Panc1 (cell line): ENCODE measurements at places on chromosomes 5 and 9.

DNA sequence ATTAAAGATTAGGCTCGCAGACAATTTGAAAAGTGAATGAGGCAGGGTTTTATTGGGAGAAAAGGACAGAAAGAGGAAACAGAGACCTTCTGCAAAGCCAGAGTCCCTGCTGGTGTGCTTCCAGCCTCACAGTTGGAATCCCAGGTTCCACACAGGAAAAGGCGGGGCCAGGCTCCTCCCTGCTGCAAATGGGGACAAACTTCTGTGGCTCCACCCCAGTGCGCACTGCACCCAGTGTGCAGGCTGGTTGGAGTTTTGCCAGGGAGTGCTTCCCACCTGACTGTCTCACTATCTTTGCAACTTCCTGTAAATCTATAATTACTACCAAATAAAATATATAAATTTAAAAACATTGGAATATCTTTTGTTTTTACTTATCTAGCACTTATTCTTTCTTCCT, 386.0 kb upstream of the GRIN3A start:
- DNase-seq, result no peak

DNA sequence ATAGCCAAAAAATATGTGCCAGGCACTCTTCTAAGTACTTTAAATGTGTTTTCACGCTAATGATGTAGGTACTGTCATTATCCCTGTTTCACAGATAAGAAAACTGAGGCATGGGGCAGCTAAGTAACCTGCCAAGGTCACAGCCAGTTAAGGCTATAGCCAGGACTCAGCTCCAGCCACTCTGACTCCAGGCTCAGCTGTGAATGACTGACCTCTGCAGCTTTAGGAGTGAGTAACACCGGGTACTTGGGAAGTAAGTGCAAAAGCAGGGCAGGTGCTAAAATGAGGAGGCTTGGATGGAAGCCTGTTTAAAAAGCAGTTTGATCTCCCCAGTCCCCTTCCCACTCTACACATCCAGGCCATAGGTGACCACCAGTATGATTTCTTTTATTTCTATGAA, 10.6 kb upstream of the SHC3 start:
- no peak for DNase-seq

GRCh38 chr5:75052192-75053053, at the start of gene GCNT4:
Gene GCNT4 (minus strand): TSS chr5:75052558. CDS start chr5:75030037, 22,521 bp downstream.
- no peak for DNase-seq

DNA sequence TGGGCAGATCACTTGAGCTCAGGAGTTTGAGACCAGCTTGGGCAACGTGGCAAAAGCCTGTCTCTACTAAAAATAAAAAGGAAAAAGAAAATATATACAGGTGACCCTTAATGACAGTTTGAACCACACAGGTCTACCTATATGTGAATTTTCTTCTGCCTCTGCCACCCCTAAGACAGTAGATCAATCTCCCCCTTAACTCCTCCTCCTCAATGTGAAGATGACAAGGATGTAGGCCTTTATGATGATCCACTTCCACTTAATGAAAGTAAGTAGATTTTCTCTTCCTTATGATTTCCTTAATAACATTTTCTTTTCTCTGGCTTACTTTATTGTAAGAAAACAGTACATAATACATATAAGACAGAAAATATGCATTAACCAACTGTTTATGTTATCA, 3.4 kb downstream of the AKNA start:
- no peak for DNase-seq

- DNase-seq, result no peak
Observed at GRCh38 chr9:12776513-12777055, 1.8 kb downstream of the LURAP1L start.

DNA sequence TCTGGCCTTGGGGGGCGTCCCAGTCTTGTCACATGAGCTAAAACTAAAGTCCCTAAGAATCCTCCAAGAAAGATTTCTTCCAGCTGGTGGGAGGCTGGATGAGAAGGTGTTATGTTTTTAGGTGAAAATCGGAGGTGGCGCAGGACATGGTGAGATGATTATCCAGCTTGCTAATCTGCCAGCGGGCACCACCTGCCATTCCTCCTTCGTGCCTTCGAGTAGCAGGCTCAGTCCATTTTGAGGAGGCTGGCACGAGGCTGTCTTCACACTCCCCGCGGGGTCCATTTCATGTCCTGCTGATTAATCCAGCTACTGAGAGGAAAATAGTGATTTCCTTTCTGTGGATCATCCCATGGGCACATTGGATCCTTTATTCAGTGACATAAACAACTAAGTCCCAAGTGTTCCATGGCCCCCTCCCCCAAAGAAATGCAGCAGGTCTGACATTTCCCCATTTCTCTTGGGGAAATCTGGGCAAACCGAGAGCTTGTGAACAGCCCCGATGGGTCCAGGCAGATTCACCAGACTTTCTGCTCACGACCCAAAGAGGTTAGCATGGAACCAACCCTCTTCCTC, 38.2 kb upstream of the EXOC3 start:
- no peak for DNase-seq

GRCh38 chr5:130316971-130317680, 412.9 kb downstream of the CHSY3 start:
- no peak for DNase-seq

DNA sequence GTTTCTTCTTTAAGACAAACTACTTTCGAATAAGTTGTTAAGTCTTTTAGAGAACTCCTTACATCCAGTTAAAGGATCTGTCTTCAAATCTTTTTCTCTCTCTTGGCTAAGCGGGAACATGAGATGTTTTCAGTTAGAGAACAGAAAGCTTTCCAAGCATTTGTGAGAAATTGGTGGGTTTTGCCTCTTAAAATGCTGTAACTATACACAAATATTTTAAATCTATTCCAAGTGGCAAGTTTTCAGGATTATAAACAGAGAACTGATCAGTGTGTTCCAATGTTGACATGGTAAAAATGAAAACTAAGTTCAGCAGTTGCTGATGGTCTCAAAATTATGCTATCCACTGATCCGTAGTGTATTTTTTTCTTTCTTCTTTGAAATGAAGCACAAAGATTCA, 100.4 kb downstream of the EBF1 start:
- no peak for DNase-seq

DNA sequence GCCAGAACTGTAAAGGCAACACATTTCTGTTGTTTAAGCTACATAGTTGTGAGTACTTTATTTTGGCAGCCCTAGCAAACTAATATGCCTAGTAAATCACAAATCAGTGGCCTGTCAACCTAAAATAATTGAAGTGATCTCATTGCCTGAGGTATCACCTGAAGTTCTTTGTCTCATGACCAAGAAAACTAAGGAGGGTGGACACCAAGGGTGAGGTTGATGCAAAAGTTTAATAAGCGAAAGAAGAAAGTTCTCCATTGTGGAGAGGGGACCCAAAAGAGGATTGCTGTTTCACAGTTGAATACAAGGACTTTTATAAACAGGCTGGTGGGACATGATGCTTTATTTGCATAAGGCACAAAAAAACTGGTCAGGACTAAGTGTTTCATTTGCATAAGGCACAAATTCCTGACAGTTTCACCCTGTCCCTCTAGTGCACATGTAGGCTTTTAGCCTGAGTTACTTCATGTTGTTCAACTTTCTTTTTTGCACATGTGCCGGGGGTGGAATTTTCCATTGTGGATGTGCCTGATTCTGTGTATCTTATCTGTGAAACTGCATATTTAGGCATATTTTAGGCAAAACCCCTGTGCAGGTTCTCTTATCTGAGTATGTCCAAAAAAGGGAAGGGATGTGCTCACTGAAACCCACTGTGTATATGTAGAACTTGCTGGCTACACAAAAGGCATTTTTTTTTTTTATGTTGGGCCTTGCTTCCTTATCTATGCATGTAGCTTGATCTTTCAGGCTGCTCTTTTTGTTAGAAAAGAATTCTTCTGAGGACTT, 108.6 kb upstream of the RAI14 start:
- no peak for DNase-seq

GRCh38 chr9:84169240-84169639, 171.3 kb downstream of the SLC28A3 start:
- DNase-seq, result no peak

GRCh38 chr5:14172149-14172795, 29.1 kb downstream of the TRIO start:
- DNase-seq, result no peak

GRCh38 chr5:119395080-119395836, 39.4 kb downstream of the TNFAIP8 start:
- DNase-seq, result no peak

DNA sequence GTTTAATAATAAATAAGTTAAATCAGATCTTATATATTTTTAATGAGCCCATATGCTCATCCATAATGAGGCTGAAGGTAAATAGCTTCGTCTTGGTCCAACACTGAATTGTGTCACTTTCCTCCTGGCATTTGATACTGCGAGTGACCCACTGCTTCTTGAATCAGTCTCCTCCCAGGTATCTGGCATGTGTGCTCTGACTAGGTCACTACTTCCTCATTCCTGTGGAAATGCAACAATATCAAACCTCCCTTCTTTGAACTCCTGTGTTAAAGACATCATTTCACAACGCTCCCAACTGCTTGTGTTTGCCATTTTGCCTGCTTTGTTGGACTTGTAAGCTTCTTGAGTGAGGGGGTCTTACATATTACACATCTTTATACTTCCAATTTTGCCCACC, 157.7 kb downstream of the SLC24A2 start:
- DNase-seq, result no peak

DNA sequence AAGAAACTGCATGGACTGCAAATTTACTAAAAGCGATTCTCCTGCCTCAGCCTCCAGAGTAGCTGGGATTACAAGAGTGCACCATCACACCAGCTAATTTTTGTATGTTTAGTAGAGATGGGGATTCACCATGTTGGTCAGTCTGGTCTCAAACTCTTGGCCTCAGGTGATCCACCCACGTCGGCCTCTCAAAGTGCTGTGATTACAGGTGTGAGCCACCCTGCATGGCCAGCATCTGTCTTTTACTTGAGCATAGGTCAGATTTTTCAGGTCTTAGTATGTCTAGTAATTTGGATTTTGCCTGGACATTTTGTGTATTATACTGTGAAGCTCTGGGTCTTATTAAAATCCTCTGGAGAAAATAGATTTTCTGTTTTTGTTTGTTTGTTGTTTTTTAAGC, 277.8 kb upstream of the VLDLR start:
- no peak for DNase-seq

GRCh38 chr5:952597-953271, 55.9 kb upstream of the NKD2 start:
- no peak for DNase-seq

- peak; percentile 48 for DNase-seq
Observed at GRCh38 chr5:34655354-34655991, 655 bp upstream of the RAI14 start.

- no peak for DNase-seq
Observed at GRCh38 chr9:113616116-113616515, 152.6 kb downstream of the RGS3 start.

DNA sequence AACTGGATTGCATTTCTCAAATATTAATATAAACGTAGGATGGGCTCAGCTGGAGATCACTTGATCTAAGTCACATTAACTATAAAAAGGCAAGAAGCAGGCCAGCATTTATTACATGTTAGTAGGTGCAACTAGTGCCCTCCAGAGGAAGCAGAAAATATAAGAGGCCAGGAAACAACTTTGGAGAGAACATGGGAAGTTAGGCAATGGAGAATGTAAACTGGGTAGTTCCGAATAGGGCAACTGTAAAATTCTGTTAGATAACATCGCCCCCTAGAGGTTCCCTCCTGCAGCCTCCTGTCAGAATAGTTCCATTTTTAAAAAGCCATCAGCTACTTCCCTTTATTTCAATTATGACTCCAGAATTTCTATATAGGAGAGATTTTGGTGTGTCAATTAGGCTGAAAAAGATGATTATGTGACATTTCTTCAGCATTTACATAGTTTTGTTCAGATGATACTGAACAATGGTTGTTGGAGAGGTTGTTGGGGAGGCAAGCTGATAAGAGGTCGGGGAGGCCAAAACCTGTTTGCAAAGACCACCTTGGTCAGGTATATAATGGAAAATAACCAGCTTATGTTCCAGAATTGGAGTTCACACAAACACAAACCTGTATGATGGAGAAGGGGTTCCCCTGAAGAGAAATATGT, 22.4 kb downstream of the CCL28 start:
- DNase-seq, result peak; percentile 88

- no peak for DNase-seq
Observed at GRCh38 chr9:34560599-34561214, 28.8 kb downstream of the CNTFR start.

GRCh38 chr5:78265163-78265562, 29.3 kb downstream of the AP3B1 start:
- DNase-seq, result no peak

DNA sequence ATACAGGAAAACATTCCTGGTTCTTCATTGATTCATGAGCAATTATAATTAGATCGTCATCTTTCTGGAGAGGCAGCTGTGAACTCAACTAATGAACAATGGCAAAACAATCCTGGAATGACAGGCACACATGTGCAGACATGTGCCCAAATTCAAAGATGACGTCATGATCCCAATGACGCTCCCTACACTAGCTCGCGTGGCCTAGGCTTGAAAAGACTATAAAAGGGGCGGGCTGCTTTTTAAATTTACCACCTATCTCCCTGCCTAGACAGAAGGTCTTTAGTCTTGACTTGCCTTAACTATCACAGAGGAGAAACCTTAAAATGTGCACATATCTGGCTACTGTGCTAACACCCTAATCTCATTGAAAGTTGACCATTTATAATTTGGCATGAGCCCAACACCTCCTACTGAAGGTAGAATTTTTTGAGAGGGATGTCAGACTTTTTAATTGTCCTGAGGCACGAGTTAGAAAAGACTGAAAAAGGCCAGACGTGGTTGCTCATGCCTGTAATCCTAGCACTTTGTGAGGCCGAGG, 88.2 kb downstream of the PRRT1B start:
- no peak for DNase-seq

DNA sequence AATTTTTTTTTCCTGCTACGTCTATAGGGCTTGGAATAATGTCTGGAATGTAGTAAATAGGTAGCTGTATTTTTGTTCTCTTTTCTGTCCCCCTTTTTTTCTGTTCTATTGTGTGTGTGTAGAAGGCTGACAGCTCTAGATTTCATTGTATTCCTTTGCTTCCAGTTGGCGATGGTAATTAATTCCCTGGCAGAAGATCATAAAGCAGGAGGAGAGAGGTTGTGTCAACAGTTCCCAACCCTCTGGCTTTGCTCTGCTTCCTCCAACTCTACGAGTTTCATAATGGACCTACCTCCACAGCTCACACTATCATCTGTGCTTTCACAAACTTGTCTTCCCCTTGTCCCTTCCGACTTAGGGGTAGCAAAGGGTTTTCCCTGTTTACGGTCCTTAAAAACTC, 117.9 kb upstream of the CDH18 start:
- no peak for DNase-seq

- no peak for DNase-seq
Observed at GRCh38 chr5:56190497-56190896, 42.6 kb downstream of the ANKRD55 start.

DNA sequence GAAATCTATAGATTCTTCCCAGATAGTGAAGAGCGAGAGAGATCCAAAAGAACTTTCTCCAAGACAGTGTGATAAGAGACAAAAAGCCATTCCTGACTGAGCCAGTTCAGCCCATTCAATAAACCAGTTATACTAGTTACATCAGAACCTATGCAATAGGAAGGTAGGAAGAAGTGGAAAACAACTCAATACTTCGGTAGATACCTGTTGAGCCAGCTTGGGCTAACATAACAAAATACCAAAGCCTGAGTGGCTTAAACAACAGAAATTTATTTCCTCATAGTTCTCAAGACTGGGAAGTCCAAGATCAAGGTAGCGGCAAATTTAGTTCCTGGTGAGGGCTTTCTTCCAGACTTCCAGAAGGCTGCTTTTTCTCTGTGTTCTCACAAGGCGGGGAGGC, 214.5 kb upstream of the GRAMD2B start:
- DNase-seq, result no peak
